Adipocyte (in vitro differentiated cells): ENCODE measurements at places on chromosomes 7 and 10.

GRCh38 chr7:92598310-92598981 is 8.3 kb upstream of the FAM133B start:
- DNase-seq, result no peak

DNA sequence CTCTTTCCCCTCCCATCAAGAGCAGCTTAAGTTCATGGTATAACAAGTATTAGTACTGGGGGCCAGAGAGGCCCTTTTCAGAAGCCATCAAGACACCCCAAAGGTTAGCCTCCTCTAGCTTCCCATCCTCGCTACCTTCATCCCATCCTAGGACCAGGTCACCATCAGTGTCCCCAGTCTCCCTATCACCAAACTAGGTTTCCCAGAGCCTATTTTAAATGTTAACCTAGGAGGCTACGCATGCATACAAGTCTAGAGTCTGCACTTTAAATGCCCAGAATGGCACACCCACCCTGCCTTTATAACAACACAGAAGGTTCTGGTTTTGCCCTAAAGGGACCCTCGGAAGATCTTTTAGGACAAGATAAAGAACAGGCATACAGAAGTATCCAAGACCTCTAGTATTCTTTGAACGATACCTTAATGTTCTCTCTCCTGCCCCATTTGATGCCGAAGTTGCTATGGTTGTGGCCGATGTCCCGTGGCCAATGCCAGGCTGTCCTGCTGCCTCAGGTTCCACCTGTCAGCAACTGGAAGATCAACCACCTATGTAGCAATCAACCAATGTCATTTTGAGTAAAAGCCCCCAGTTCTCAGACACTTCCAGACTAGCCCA is 2.2 kb downstream of the GPRIN2 start:
- no peak for DNase-seq

GRCh38 chr7:132206594-132206993 is 369.7 kb downstream of the PLXNA4 start:
- DNase-seq, result no peak

GRCh38 chr7:100675105-100675451 is 1.5 kb downstream of the GNB2 start:
- peak; percentile 61 for DNase-seq

GRCh38 chr7:155769701-155770100 is 42.6 kb downstream of the SHH start:
- peak; percentile 39 for DNase-seq

DNA sequence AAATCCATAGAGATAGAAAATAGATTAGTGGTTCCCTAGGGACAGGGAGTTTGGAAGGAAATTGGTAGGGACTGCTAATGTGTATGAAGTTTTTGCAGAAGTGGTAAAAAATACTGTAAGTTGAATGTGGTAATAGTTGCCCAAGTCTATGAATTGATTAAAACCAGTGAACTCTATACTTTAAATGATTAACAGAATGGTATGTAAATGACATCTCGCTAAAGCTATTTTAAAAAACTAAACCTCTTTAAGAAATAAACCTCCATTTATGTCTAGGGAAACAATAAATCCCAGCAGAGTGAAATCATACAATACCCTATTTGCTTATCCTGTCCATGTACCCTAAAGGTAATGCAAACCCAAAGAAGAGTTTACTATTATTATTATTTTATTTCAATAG is 61.4 kb downstream of the IPMK start:
- no peak for DNase-seq

- no peak for DNase-seq
These were observed 26.6 kb downstream of the ST8SIA6 start for GRCh38 chr10:17427666-17428350.

DNA sequence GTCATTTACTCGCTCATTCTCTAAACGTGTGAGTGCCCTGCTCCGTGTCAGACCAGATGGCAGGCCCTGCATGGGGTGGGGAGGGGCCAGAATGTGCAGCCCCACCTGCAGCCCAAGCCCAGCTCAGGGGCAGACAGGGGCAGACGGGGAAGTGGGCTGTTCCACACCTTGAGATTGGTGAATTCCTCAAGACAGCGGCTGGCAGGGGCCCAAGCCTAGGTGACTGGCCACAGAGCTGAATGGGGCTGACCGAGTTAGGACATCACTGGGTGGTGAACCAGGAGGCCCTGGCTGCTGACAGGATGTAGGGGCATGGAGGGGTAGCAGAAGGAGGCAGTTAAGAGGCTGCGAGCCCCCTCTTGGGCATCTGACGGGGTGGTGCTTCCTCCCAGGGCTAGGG is 79.1 kb downstream of the MGMT start:
- DNase-seq, result no peak

DNA sequence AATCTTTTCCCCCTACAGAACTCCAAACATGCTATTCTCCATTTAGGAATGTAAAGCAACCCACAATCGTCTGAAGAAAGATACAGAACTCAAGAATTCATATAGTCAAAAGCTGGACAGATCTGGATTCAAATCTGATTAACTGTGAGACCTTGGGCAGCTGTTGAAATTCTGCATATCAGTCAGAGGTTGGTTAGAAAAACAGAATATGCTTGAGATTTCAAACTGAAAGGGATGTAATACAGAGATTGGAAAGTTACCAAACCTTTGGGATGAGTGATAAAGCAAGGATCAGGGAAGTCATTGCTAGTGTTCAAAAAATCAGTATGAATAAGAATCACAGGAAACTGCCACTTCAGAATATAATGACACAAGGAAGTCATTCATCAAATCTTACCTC is 406.6 kb downstream of the HTR7 start:
- peak; percentile 32 for DNase-seq

- DNase-seq, result peak; percentile 53
These were observed 295.6 kb downstream of the AUTS2 start for GRCh38 chr7:69893906-69894305.

- no peak for DNase-seq
These were observed 19.5 kb downstream of the CHN2 start for GRCh38 chr7:29214056-29214455.

- no peak for DNase-seq
These were observed 21.7 kb downstream of the PLAU start for GRCh38 chr10:73932620-73933112.

GRCh38 chr7:125253452-125254190 is 324.0 kb upstream of the POT1 start:
- no peak for DNase-seq

- no peak for DNase-seq
These were observed 113.7 kb upstream of the DGKB start for GRCh38 chr7:15016315-15016667.

DNA sequence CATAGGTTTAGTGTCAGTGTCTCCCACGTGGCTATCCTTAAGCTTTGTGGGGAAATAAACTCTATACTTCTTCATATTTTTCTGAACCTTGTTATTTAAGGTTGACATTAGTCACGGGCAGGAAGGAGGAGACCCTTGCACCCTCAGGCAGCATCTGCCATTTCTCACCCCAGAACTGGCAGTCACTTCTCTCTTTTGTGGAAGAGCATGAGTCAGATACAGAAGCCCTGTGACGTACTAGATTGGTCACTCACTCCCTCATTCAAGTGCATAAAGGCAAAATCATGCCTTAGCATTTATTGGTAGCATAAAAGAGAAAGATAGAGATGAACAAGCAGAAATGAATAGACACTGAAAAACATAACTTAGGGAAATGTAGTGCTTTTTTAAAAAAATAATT is 206.0 kb upstream of the MDFIC start:
- no peak for DNase-seq

GRCh38 chr7:99392659-99393354 is 15.6 kb downstream of the PDAP1 start:
- peak; percentile 45 for DNase-seq

- DNase-seq, result no peak
These were observed 205.2 kb downstream of the GLRX3 start for GRCh38 chr10:130341356-130341755.

- DNase-seq, result peak; percentile 82
These were observed 6.4 kb upstream of the IGFBP1 start for GRCh38 chr7:45881759-45882464.

DNA sequence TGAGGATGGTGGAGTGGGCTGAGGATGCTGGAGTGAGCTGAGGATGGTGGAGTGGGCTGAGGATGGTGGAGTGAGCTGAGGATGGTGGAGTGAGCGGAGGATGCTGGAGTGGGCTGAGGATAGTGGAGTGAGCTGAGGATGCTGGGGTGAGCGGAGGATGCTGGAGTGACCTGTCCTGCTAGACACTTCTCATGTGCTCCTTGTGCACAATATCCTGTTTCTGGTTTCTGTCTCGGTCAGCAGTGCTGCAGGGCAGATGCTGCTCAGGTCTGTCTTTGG is 29.2 kb downstream of the ANXA8 start:
- no peak for DNase-seq

- DNase-seq, result no peak
These were observed 11.8 kb upstream of the PON2 start for GRCh38 chr7:95446618-95447017.

- DNase-seq, result peak; percentile 98
These were observed 9.9 kb downstream of the TTYH3 start for GRCh38 chr7:2641406-2642393.

- DNase-seq, result no peak
These were observed 511.9 kb downstream of the DNAJB6 start for GRCh38 chr7:157848508-157849340.

- no peak for DNase-seq
These were observed 52.6 kb upstream of the PCBD1 start for GRCh38 chr10:70940834-70941568.

DNA sequence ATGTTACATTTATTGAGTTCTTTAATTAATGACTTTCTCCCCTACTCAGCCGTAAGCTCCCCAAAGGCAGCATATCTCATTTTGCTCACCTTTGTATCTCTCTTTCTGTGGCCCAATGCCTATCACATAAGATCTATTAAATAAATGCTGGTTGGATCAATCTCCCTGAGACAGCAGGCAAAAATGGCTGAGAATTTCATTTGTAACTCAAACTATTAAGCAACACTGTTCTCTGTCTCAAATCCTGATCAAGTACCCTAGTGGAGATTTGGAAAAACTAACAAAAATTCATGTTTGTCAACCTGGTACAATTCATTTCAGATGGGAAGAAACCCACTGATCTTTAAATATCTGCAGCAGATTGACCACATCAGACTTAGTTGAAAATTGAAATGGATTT is 127.4 kb downstream of the ZFAND4 start:
- DNase-seq, result no peak

- DNase-seq, result no peak
These were observed 1.7 kb downstream of the ELFN1 start for GRCh38 chr7:1671594-1672451.

DNA sequence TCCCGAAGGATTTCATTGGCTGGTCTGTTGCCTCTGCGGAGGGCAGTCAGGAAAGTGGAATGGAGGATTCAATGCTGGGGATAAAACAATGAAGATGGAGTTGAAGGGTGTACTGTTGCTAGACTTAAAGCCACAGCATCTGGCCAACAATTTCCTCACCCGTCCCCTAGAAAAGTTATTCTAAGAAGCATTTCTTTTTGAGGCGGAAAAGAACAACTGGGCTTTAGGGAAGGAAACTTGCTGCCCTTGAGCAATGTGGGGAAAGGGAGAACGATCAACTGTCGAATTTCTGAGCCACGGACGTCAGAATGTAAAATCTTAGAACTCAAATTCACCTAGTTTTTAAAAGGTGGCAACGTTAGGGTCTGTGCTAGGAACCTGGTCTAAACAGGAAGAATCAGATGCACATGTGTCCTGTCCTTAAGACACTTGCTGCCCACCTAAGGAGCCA is 664 bp downstream of the FMC1 start:
- no peak for DNase-seq

GRCh38 chr10:110872145-110872983 is 636 bp downstream of the PDCD4 start:
- DNase-seq, result peak; percentile 89

DNA sequence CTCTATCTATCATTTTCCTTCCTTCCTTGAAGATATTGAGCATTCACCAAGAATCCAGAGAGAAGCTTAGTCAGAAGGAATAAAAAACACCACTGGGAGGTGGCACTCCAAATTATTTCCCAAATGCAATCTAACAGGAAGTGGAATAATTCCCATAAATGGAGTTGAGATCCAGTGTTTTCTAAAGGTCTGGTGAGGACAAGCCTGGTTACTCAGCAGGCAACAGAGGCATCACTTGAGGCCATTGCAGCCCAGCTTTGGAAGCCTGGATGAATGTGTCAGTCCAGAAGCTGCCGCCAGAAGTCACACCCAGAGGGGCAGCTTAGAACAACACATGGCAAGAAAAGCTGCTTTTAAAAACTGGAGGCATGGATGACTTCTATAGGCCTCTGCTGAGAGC is 288.9 kb upstream of the KLF6 start:
- no peak for DNase-seq

GRCh38 chr10:52997007-52997406 is 224.4 kb upstream of the MBL2 start:
- DNase-seq, result no peak

- DNase-seq, result peak; percentile 49
These were observed 37.7 kb downstream of the CDK6 start for GRCh38 chr7:92798517-92799249.

- DNase-seq, result peak; percentile 74
These were observed 1.0 kb upstream of the ZNF800 start for GRCh38 chr7:127393368-127394058.

DNA sequence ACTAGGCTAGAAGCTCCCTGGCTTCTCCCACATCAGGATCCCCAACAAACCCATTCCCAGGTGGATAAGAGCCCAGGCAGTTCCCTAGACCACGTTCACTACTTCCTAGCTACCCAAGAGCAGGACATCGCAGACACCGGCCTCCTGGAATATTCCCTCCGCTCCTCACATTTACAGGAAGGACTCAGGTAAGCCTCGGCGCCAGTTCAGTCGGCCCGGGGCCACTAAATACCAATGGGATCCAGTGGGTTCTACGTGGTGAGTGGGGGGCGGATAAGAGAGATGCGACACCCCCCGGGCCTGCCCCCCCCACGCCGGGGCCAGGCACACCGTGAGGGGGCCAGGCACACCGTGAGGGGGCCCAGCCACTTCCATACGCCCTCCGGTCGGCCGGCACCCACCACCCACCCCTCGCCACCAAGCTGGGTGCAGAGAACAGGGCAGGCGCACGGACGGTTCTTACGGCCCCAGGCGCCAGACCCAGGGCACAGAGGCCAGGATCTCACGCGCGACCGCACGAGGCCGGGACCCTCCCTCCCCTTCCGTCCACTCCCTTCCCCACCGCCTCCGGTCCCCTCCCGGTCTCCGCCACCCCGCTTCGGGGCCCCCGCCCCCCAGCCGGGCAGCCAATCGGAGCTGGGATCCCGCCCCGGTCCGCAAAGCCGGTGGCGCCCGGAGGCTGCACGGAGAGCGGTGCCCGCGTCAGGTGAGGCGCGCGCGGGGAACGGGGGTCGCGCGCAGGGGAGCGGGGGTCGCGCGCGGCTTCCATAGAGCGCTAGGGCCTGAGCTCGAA is at the start of gene BLVRA:
Gene BLVRA, plus strand, starts transcription at position 652 of the 793 bp plus-strand sequence. CDS start 12,479 bp downstream, outside the sequence.
- DNase-seq, result peak; percentile 80
